ENCODE measurements at places on chromosomes 1 and 21.
A peak's percentile ranks its signal among the peaks of the same experiment; 100 is the strongest.

DNA sequence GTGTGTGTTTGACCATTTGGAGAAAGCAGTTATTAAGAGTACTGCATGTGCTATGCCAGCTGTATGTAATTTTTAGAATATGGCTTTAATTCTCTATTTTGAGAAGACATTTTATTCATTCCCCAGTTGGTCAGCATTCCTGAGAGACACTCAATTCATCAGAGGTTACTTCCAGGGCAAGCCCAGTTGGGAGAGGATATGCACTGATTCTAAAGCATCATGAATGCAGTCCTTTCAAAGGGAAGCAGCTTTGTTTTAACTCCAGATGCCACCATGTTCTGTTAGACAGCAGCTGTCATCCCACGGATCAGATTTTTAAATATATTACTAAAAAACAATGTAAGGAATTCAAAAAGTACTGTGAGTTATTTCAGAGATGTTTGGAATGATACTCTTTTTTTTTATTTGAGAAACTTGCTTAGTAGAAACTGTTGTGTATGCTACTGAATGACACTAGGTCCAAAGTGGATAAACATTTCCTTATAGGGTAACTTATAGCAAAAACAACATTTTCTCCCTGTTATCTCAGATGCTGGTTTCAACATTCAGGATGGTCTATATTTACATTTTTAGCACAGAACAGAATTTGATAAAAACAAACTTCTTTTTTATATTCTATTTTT is 149.5 kb upstream of the B3GALT2 start:
- peak; percentile 70 for DNase-seq

- DNase-seq, result no peak
Observed at GRCh38 chr1:10339815-10340214, 59.0 kb upstream of the PGD start.

DNA sequence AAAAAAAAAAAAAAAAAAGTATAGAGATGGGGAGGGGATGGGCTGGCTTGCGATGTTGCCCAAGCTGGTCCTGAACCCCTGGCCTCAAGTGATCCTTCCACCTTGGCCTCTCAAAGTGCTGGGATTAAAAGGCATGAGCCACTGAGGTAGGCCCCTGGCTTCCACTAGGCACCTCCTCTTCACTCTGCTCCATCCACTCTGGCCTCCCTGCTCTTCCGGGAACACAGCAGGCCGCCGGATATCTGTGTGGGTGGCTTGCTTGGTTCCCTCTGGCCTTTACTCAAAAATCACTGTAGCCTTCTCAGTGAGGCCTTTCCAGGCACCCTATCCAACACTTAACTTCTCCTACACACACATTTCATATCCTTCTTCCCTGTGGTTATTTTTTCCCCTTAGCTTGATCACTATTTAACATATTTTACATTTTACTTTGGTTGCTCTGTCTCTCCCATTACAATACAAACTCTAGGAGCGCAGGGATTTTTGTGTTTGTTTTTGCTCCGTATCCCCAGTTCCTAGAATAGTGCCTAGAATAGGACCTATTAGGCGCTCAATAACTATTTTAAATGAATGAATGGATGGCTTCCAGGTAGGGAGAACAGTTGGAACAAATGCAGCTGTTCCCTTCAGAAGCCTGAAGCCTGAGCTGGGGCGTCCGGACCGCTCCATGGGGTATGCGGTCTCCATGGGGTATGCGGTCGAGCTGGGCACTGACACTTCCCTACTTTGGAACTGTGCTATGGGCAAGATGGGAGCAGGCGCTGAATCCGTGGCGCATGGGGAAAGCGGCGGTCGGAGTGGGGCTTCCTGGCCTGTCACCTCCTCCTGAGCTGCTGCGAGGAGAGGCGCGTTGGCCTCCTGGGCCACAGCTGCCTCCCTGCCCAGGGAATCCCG is 46.7 kb downstream of the H3-3A start:
- DNase-seq, result no peak

- DNase-seq, result no peak
Observed at GRCh38 chr1:101653482-101653946, 343.2 kb downstream of the OLFM3 start.

GRCh38 chr21:34017039-34017961 is 56.1 kb upstream of the MRPS6 start:
- DNase-seq, result no peak

- no peak for DNase-seq
Observed at GRCh38 chr1:69502991-69503390, 64.7 kb upstream of the LRRC7 start.

DNA sequence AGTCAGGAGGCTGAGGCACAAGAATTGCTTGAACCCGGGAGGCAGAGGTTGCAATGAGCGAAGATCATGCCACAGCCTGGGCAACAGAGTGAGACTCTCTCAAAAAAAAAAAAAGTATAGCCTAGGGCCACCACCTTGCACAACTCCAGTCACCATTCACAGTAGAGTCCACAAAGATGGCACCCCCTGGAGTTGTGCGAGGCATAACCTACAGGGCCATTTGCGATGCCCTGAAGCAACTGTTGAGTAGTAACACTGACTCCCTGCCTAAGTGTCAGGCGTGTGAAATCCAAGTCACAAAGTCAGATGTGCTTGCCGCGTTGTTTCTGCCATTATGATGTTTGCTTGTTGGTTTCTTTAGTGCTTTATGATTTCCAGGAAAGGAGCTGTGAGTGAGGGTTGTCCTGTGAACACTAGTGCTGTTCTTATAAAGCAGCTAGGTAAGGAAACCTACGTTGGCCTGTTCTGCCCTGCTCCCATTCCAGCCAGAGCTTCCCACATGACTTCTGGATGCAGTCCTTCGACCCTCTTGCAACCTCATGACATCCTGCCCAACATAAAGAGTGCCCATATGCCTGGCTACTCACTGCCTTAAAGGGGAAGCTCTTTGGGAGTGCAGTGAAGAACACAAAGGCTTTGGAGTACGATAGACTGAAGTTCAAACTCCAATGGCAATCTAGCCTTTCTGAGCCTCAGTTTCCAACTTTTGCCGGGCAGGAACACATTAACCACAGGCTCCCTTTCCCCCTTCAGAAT is 29.8 kb downstream of the FHAD1 start:
- no peak for DNase-seq

- no peak for DNase-seq
Observed at GRCh38 chr1:73205294-73205973, 923.1 kb upstream of the NEGR1 start.

DNA sequence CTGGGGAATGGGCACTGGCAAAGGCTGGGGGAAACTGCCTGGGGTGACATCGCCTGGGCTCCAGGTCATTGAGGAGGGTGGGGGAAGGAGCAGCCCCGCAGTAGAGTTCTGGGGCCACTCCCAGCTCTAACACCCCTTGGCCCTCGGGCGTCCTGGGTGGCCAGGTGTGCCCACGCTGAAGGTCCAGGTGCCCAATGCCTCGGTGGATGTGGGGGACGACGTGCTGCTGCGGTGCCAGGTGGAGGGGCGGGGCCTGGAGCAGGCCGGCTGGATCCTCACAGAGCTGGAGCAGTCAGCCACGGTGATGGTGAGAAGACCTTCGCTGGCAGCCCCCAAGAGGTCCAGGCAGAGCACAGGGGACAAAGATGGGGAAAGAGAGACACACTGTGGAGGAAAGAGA is 7.7 kb downstream of the NTRK1 start:
- DNase-seq, result no peak

GRCh38 chr21:14522736-14523135 is 23.4 kb downstream of the SAMSN1 start:
- DNase-seq, result no peak

DNA sequence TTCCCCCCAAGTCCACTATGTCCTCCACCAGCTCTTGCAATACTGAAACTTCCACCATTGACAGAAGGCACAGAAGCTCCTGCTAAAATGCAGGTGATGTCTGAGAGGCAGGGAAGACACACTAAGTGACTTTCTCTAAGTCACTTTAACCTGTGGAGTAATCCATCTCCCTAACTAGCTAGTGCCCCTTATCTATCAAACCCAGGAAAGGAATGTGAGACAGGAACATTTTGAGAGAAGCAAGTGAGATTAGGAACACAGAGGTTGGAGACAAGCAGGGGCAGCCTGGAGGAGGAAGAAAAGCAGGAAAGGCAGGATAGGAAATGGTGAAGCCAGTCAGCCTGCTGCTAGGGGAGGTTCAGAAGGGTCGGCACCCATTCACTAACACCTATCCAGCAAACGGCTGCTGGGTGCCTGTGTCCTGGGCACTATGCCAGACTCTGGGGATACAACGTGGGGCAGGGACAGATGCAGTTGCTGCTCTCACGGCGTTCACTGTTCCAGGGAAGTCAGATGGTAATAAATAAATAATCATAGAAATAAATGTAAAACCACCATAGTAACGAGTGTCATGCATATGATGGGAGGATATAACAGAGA is 7.0 kb downstream of the GPA33 start:
- no peak for DNase-seq
